CD4-positive, CD25-positive, alpha-beta regulatory T cell (primary cell): ENCODE measurements at places on chromosomes 1 and 21.
A peak's percentile ranks its signal among the peaks of the same experiment; 100 is the strongest.

DNA sequence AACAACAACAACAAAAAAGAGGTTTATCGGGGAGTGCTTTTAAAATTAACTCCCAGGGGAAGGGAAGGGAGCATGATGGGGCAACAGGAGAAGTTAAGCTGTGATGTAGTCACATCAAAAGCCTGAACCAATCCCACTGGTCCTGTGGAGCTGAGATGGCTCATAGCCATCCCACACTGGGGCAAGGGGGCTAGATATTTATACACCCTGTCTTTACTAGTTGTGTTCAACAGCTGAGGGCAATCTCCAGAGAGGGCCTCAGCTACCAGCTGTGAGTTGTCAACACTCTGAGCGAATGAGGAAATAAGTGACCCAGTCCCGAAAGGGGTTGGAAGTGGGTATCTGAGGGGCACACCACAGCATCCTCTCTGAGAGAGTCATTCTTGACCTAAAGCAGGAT is 31.0 kb upstream of the CREG1 start:
- no peak for DNase-seq

DNA sequence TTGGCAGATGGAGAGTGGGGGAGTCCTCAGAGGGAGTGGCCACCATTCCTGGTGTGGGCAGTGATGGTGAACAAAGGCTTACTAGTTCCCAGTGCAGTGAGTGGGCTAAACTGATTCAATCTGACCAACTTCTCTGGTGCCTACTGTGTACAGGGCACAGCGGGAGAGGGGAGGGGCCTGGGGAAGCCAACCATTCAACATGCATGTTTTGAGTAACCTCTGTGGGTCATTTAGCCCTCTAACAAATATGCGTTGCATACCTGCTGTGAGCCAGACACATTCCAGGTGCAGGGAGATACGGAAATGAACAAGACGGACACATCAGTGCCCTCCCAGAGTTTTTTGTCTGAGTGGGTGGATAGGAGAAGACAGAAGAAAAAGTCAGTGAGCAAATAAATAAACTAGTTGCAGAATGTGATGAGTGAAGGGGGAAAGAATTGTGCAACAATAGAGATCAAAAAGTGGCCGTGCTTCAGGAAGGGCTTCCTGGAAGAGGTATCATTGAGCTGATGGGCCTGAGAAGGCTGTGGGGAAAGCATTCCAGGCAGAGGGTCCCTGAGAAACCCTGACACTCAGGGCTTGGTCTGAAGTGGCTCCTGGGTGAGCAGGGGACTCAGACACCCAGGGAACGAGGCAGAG is 78.8 kb downstream of the EPHB2 start:
- no peak for DNase-seq

DNA sequence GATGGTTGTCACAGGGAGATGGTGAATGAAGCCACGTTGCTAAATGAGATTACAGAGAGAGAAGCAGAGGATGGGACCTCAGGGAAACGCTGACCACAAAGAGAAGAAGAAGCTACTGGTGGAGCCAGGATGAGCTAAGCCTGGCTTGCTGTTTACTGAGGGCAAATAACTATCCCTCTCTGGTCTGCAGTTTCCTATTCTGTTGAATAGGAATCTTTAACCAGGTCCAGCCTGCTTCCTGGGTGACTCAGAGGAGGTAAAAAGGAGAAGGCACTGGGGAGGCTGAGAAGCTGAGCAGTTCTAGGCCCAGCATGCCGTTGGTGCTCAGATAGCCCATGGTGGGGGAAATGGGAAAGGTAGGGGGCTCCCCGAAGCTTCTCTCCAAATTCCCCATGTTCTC is 29.6 kb downstream of the DMBX1 start:
- no peak for DNase-seq

DNA sequence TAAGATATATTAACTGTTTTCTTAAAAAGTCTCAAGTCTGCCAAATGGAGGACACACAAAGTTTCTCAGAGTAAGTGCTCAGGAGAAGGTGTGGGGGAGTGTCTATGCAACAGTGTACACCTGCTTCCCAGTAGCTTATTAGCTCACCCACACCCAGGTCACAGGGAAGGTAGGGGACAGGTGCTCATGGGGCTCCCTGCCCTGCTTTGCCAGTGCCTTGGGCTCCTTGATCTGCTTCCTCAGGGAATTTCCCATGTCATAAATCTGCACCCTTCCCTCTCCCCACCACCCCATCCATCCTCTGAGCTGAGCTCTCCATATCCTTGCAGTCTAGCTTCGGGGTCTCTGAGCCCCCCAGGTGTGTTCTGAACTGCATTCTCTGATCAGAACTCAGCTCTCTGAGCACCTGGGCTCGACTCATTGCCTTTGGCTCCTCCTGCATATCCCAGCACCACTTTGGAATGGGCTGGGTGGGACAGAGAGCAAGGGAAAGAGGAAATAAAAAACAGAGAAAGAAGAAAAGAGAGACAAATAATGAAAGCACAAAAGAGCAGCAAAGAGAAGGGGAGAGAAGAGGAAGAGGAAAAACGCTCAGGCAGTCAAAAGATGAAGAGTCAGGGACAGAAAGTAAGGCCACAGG is 87.0 kb upstream of the ATP1B1 start:
- DNase-seq, result no peak

GRCh38 chr21:21324297-21324696 is 326.1 kb downstream of the NCAM2 start:
- no peak for DNase-seq

GRCh38 chr1:75133750-75134646 is at the start of gene LHX8:
Gene LHX8, plus strand, starts transcription at chr1:75134388. Its CDS starts 2,227 bp downstream, at chr1:75136615.
- DNase-seq, result no peak

GRCh38 chr1:41278076-41278475 is 36.0 kb upstream of the SCMH1 start:
- DNase-seq, result no peak

DNA sequence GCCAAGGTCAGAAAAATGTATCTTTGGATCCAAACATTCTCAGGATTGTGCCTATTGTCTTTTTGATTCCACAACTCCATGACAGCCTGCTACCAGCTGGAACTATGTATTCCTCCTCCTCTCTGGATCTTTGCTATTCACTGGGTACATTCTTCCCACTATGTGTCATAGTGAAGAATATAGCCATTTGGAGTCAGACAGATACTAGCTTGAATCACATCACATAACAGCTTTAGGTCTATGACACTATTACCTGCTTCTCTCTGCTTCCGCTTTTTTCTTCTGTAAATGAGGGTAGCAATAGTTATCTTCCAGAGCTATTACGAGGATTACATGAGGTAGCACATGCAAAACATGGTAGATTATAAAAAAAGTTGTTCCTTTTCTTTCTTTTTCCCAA is 5.4 kb upstream of the EXO1 start:
- DNase-seq, result no peak

- peak; percentile 56 for DNase-seq
Measured at GRCh38 chr1:21368515-21369289, 71.2 kb upstream of the NBPF3 start.

- DNase-seq, result peak; percentile 47
Measured at GRCh38 chr1:230167419-230167852, 100.4 kb downstream of the GALNT2 start.

DNA sequence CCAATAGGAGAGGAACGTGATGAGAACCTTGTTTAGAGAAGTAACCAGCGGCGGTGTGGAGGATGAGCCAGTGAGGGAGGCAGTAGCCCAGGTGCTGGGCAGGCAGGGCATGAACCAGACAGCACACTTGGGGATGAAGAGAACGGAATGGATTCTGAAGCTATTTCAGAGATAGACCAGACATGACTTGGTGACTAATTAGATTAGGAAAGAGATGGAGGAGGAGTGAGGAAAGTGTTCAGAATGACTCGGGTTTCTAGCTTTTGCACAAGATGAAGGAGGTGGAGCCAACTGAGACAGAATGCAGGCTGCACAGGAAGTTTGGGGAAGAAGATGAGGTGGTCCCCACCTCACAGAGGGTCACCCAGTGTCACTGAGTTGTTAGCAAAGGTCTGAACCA is 5.1 kb downstream of the PEF1 start:
- DNase-seq, result no peak

DNA sequence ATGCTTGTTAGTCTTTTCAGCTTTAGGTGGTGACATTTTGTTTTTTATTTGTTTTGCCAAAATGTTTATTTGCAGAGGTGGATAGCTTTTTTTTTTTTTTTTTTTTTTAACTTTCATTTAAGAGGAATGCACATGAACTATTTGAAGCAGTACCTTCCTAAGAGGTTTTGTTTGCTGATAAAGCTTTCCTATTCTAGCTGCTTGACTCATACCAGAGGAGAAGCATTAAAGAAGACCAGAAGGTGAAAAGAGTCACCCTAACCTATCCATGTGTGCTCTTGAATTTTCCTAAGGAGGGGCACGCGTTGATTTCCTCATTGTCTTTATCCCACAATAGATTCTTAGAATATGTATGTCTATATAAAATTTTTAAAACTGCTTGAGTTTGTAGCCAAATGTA is 57.7 kb downstream of the PRDM2 start:
- no peak for DNase-seq

DNA sequence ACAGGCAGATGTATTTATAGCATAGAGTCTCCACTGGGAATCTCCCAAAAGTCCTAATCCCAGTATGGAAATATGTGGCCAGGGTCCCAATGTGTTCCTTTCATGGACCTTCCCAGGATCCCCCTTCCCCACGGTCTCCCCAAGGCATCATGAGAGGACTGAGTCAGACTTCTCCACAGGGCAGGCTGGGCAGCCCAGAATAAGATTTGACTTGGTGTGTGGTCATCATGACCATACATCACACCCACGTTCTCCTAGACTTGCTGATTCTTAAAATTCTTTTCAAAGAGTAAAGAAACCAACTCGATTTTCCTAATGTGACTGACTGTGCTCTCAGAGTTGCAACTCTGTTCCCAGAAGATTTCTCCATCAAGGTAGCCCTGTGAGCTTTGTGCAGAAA is 93.9 kb upstream of the CD34 start:
- no peak for DNase-seq

- DNase-seq, result no peak
Measured at GRCh38 chr1:119859647-119860046, 36.7 kb downstream of the ADAM30 start.

DNA sequence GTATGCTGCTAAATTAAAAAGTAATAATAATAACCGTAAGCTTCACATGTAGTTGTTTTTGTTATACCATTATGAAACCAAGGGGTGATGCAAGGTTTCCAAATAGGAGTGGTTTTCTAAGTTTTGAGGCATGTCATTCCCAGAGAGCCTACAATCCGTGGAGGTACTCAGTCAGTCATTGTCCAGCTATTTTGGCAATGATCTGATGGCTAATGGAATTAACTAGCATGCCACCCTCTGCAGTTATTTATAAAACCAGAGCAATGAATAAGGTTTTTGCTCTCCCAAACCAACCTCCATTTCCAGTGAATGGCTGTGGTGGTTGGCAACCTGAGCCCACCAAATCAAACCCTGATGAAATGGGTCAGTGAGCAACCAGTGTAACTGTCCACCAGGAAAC is 106.4 kb downstream of the TBX15 start:
- DNase-seq, result no peak

DNA sequence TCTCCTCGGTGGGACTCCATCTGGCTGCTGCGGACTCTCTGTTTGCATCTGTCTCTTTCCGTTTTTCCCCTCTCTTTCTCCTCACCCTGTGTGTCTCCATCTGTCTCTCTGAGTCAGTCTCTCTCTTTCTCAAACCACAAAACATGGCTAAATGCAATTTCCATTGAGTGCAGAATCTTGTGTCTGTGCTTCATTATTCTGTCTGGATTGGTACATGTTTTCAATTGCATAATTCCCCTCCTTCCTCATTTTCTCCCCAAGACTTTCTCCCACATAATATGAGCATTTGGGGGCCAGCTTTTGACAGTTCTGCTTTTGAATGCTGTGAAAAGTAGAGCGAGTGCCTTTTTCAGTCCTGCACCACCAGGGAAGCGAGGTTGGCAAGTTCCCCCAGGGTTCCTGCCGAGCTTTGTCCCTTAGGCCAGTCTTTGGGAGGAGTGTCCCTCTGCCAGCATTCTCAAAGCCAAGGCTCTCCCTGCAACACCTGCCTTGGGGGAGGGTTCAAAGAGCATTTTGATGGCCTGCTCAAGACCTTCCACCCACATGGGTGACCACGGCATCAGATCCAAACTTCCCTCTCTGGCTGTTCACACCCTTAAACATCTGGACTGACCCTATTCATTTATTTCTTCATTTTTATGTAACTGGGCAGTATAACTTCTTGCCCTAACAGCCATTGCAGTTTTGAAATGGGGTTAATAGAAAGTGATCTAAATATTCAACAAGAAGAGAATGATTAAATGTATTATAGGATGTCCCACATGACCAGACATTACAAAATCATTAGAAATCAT is 32.8 kb upstream of the SCMH1 start:
- DNase-seq, result no peak

DNA sequence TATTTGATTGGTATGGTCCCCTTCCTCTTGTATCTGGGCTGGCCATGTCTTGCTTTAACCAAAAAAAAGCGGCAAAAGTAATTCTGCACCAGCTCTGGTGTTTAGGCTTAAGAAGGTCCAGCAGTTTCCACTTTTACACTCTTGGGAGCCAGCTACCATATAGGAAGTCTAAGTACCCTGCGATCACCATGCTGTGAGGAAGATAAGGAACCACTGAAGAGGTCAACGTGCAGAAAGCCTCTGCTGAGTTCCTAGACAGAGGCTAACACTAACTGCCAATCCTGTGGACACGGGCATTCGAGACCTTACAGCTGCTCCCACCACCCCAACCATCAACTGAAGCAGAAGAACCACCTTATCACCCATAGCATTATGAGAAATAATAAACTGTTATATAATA is 331.4 kb downstream of the VAV3 start:
- no peak for DNase-seq

GRCh38 chr21:25961042-25961441 is 209.5 kb downstream of the APP start:
- DNase-seq, result no peak

DNA sequence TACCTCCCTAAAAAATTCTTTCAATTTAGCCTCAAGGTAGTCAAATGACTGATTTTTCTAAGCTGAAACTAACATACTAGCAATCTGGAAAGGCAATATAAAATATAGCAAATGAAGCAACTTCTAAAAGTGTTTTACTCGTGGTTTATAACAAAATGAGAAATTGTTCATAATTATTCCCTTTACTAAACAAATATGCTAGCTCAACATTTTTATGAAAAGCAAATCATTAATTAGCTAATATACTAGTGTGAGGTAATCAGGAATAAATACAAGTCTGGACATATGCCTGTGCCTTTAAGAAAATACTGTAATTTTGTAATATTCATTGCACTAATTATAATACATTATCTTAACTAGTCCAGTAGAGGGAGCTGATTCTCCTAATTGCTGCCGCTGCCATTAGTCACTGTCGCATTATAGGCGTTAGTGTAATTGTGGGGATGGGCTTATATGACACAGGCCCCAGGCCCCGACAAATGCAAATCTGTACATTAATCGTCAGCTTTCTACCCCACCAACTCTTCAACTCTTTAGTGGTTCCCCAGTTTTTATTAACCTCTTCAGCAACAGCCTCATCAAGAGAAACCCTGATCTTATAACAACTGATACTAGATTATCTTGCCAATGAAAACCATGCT is 160.9 kb downstream of the GABPA start:
- DNase-seq, result peak; percentile 22

GRCh38 chr1:157030728-157031127 is 14.8 kb downstream of the ARHGEF11 start:
- DNase-seq, result no peak

- DNase-seq, result no peak
Measured at GRCh38 chr1:54310439-54311328, 95.5 kb downstream of the SSBP3 start.
